ENCODE measurements at places on chromosomes 2 and 18. TPM values are rescaled to one million over a fixed set of nuclear protein-coding genes. Genes with fewer than 3 reads are reported as not detected.

GRCh38 chr2:197710424-197711042 is 5.4 kb downstream of the MARS2 start:
- no peak for DNase-seq

- DNase-seq = no peak
These were observed 127.4 kb upstream of the AQP4 start for GRCh38 chr18:26992926-26993325.

- DNase-seq = no peak
These were observed 214.4 kb upstream of the EPC2 start for GRCh38 chr2:148430101-148430500.

DNA sequence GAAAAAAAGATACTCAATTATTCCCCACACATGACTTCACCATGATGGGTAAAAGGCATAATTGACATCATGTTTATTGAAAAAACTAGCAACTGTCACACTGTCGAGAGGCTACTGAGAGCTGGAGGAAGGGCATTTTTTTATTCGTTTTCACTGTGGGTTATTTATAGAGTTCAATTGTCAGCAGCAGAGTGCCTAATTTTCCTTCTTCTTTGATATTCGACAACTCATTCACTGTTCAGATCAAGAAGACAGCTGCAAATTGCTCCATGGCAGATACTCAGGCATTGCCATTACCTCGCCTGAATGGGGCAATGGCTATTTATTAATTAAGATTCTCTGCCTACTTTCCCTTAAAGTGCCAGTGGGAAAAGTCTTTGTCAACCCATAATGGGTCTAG is 197.5 kb upstream of the NRP2 start:
- no peak for DNase-seq

GRCh38 chr2:133077269-133077822 is 407.3 kb upstream of the LYPD1 start:
- DNase-seq = no peak

- no peak for DNase-seq
These were observed 278.3 kb upstream of the CYP26B1 start for GRCh38 chr2:72425996-72426395.

- no peak for DNase-seq
These were observed 46.6 kb upstream of the SERTAD2 start for GRCh38 chr2:64700133-64700809.

- DNase-seq = no peak
These were observed 391.3 kb upstream of the CELF4 start for GRCh38 chr18:37956902-37957301.

- DNase-seq = no peak
These were observed 2.2 kb upstream of the PARD3B start for GRCh38 chr2:204542982-204543608.

- no peak for DNase-seq
These were observed 15.6 kb downstream of the TRABD2A start for GRCh38 chr2:84865181-84865783.

DNA sequence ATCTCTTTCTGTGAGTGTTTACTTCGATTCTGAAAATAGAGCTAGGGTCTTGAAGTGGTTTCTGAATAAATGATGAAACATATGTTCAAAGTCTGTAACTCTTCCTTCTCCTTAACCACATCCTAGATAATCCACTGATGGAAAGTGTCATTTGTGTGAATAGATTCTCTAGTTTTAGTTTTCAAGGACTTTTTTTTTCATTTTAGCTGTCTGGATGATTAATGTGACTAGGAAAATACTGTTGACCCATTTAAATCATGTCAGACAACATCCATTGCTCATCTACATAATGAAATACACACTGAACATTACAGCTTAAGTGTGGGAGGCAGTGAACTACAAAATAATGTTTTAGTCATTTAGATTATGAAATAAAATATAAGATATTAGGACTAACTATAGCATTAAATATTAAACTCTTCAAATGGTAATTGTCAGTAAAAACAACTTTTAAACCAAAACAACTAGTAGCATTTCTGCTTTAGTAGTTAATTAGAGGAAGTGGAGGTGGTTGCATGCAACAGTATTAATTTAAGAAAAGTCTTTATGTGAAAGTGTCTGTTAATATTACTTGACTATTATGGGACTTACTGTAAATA is 39.1 kb upstream of the DLX1 start:
- no peak for DNase-seq

Gene C18orf63
- not detected for total RNA-seq

Gene CD226
- total RNA-seq = 0.79 TPM

Gene GLI2
- 1.0 TPM for total RNA-seq

Gene MAPRE3
- 39.9 TPM for total RNA-seq

Gene ADAM23
- total RNA-seq = 89.1 TPM

Gene SNED1
- 3.9 TPM for total RNA-seq
